ENCODE measurements at places on chromosomes 4 and X.

DNA sequence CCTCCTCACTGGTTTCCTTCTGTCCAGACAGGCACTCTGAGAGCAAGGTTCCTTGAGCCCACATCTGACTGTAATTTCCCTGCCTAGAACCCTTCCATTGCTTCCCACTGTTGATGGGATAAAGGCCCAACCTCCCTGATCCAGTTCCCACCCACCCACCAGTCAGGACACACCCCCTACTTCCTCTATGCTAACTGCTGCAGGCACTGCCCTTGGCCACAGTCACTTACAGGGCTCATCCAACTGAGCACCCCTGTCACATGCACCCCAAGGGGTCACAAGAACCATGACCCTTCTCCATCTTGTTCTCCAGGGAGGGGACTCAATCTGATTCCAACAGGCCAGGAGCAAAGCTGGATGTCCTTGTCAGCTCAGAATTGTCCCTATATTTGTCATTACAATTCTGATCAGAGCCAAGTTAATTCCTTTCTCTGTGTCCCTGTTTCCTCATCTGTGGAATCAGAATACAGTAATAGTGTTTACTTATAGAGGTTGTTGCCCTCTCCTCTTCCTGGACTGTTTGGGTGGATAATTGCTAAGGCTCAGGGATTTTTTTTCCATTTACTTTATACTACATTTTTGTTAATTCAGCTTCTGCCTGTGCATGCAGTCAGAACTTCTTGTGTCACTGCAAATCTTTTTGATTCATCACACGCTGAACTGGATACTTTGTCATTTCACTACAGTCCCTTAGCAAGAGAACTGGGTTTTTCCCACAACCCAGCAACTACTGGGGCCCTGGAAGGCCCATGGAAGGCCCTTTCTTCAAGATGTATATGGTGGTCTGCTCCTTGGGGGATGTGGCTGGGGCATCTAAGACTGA lies 105.6 kb upstream of the MAMLD1 start:
- no peak for DNase-seq

DNA sequence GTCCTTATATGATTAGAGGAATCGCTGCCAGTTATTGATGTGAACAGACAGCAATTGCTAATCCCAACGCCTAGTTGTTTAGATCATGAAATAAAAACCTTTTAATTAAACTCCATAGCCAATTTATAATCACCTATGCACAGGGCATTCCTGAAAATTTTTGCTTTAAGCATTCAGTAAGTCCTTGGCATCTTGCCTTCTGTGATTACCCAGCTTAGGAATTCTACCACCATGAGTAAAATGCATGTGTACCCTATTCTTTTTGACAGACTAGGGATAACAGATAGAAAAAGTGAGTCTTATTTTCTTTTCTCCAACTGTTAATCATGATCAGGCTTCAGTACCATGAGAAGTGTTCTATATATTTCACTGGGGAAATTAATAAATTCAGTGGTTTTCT lies 995.3 kb upstream of the GRIA3 start:
- DNase-seq = no peak

DNA sequence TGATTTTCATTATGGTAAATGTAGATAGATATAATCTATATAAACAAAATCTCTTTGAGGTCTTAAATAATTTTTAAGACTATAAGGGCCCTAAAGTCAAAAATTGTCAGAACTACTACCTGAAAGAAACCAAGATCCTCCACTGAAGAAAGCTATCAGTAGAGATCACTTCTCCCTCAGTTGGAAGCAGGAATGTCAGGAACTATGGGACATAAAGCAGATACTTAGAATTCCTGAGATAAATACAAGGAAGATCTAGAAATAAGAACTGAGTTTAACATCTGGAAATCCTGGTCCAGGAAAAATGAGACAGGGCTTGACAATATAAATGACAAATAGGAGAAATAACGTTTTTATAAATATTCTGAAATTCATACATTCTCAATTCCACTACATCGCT lies 97.2 kb downstream of the ADAMTS3 start:
- DNase-seq = no peak

DNA sequence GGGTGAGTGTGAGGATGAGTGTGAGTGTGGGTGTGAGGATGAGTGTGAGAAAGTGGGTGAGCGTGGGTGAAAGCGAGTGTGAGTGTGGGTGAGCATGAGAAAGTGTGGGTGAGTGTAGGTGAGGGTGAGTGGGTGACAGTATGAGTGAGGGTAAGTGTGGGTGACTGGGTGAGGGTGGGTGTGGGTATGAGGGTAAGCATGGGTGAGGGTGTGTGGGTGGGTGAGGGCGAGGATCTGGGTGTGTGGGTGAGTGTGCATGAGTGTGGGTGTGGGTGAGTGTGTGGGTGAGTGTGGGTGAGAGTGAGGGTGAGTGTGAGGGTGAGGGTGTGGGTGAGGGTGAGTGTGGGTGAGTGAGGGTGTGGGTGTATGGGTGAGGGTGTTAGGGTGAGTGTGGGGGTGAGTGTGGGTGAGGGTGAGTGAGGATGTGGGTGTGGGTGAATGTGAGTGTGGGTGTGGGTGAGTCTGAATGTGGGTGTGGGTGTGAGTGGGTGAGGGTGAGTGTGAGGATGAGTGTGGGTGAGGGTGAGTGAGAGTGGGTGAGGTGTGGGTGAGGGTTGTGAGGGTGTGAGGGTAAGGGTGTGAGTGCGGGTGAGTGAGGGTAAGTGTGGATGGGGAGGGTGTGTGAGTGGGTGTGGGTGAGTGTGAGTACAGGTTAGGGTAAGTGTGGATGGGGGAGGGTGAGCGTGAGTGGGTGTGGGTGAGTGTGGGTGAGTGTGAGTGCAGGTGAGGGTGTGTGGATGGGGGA lies 48.9 kb downstream of the ING2 start:
- no peak for DNase-seq

GRCh38 chr4:122346503-122346902 lies 32.3 kb upstream of the ADAD1 start:
- no peak for DNase-seq

DNA sequence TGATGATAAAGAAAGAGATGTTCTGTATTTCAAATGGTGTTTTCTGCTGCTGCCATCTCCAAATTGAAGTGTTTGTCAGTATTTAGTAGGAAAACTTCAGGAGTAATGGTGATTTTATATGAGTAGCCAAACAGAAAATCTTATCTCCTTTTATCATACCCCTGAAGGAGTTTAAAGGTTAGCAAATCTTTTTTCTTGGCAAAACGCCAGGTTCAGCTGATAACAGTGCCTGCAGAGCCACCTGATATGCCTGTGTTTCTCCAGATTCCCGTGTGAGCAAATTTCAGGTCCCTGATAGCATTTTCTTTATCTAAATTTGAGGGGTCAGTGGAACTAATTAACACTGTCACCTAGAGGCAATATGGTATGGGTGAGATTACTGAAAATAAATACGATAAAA lies 65.8 kb upstream of the ETNPPL start:
- no peak for DNase-seq

- no peak for DNase-seq
Measured at GRCh38 chrX:111348429-111348828, 63.6 kb downstream of the DCX start.

Measured in T-helper 9 cell (primary cell).